Stimulated activated CD8-positive, alpha-beta memory T cell treated with anti-CD3 and anti-CD28 coated beads, Interleukin-7, amount 100 ng/mL, for 1 hour (primary cell): ENCODE measurements at places on chromosomes 5 and 9.

DNA sequence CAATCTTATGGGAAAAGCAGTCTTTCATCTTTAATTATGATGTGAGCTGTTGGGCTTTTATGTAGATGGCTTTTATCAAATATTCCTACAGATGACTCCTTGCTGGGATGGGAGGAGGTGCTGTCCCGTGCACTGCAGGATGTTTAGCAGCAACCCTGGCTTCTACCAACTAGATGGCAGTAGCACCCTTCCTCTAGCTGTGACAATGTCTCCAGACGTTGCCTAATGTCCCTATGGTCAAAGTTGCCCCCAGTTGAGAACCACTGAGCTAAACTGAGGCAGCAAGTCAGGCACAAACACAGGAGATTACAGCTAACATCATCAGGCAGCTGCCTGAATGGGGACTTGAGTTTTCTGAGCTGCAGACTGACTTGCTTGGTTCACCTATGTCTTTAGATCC, 401.9 kb upstream of the PDE4D start:
- no peak for DNase-seq

DNA sequence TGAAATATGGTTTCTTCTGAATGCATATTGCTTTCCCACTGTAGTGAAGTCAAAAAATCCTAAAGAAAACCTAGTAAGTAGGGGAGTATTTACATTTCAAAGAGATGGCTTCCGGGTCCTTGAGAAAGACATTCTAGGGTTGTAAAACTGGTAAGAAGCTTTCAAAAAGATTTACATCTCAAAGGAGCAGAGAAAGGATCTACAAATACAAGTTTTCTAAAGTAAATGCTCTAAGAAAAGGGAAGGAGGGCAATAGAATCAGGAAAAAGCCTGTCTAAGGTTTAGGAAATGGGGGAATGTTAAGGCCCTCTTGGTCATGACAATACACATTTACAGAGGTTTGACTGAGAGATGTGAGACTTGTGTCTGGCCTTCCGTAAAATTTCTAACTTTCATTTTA, 16.7 kb upstream of the TRPC7 start:
- no peak for DNase-seq

GRCh38 chr5:77210964-77211690, 647 bp downstream of the PDE8B start:
- no peak for DNase-seq

GRCh38 chr9:38761339-38761738, 41.4 kb upstream of the FAM240B start:
- DNase-seq: no peak

GRCh38 chr5:136724161-136724560, 358.8 kb upstream of the TRPC7 start:
- no peak for DNase-seq

DNA sequence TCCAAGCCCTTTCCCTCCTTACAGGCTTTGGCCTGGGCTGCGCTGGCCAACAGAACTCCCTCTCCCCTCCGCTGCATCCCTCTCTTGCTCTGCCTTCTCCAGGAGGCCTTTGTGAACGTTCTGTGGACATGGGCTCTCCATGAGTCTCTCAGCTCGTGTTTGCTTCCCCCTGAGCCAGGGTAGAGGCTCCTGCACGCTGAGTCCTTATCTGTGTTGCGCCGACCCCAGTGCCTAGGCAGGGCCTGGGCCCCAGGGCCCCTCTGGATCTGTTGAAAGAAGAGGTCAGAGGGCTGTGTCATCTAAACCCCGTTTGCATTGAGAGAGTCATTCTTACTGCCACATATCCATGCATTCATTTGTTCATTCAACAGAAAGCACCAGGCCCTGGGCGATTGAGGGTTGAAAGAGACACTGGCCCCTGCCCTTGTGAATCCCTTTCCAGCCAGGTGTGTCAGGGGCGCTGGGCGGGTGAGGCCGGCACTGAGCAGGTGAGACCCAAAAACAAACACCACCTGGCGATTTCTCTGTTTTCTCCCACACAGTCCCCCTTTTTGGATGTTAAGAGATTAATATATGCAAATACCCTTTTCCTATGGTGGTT, 111.2 kb upstream of the IER5L start:
- DNase-seq: no peak

- DNase-seq: no peak
These were observed 40.8 kb downstream of the BICD2 start for GRCh38 chr9:92723801-92724323.

GRCh38 chr9:81427870-81428269, 261.5 kb downstream of the TLE1 start:
- no peak for DNase-seq

- no peak for DNase-seq
These were observed 327.8 kb downstream of the FBXL7 start for GRCh38 chr5:15827741-15828140.

DNA sequence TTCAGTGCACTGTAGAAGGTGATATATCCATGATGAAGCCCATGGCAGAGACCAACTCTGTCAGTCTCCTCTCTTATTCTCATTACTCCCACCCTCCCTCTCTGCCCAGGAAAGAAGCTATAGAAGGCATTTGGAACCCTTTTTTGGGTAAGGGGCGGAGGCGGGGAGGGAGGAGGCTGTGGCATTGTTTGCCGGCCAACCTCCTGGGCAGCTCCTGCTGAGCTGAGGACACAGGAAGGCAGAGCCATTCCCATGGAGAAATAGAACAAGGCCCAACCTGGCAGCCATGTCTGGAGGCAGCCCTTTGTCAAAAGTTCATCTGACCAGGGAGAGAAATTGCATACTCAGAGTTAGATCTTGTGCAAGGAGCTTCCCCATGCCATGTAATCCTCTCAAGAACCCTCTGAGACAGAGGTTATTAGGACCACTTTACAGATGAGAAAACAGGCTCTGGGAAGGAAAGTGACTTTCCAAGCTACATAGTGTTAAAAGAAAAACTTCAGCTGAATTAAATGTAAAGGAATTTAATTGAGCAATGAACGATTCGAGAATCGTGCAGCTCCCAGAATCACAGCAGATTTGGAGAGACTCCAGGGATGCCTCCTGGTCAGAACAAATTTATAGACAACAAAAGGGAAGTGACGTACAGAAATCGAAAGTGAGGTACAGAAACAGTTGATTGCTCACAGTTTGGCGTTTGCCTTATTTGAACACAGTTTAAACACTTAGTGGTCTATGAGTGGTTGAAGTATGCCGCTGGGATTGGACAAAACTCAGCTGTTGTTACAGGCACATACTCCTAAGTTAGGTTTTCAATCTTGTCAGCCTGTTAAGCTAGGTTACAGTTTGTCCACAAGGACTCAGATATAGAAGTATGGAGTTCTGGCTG, 158.6 kb downstream of the MELK start:
- no peak for DNase-seq

- no peak for DNase-seq
These were observed 107.2 kb downstream of the PDE4D start for GRCh38 chr5:59786334-59786805.

DNA sequence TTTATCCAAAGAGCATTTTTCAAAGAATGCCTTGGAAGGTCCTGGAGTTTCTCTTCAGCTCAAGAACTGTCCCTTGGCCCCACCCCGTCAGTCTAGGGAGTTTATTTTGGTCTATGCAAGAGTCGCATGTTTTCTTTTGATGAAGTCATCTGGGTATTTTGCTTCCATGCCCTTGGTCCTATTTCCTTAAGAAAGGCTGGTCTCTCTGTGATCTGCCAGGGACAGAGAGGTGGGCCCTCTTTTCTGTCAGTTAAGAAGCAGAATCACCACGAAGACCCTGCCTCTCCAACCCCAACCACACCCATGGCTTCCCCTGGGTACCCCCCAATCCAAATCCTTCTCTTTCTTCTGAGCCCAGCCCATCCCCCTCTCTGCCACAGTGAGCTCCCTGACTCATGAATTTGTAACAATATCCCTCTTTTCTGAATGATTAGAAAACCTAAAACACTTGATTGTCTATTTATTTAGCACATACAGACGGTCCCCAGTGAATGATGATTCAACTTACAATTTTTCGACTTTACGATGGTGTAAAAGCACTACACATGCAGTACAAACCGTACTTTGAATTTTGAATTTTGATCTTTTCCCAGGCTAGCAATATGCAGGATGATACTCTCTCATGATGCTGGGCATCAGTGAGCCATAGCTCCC, 163.5 kb upstream of the ADRA1B start:
- no peak for DNase-seq

GRCh38 chr5:73214996-73215395, 42.0 kb downstream of the TMEM174 start:
- DNase-seq: no peak

GRCh38 chr9:13480693-13481092, 201.2 kb upstream of the MPDZ start:
- DNase-seq: no peak

GRCh38 chr5:62199792-62200716, 106.0 kb upstream of the KIF2A start:
- DNase-seq: no peak

GRCh38 chr9:133845440-133845839, 107.3 kb upstream of the SARDH start:
- no peak for DNase-seq

DNA sequence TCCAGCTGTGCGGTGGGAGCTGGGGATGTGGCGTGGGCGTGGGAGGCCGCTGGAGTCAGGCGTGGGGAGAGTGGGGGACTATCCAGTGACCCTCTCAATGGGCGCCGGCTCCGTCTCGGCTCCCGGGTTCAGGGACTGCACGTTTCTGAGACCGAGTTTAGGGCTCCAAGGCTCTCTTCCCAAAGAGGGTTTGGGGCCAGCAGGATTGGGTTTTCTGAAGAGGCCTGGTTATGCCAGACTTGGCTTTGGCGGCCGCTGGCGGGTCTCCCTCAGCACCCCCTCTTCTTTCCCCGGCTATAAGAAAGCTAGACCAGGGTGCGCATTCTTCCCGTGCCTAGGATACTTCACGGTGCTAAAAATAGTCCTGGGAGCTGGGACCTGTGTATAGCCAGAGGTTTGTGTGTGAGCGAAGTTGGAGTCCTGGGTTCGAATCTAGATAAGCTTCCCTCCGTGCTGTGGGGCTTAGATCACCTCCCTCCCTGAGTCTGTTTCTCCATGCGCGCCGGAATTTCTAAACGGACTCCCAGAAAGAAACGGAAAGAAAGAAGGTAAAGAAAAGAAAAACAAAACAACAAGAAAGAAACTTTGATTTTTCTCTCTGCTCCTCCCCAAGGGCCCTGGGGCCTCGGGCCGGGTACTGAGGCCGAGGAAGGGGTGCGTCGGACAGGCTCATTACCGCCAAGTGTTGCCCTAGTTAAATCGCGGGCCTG, 5.0 kb downstream of the HAND1 start:
- DNase-seq: no peak

GRCh38 chr5:10995891-10996290, 234.9 kb upstream of the DAP start:
- DNase-seq: no peak

- no peak for DNase-seq
These were observed 67.0 kb upstream of the DAB2IP start for GRCh38 chr9:121584421-121584820.

DNA sequence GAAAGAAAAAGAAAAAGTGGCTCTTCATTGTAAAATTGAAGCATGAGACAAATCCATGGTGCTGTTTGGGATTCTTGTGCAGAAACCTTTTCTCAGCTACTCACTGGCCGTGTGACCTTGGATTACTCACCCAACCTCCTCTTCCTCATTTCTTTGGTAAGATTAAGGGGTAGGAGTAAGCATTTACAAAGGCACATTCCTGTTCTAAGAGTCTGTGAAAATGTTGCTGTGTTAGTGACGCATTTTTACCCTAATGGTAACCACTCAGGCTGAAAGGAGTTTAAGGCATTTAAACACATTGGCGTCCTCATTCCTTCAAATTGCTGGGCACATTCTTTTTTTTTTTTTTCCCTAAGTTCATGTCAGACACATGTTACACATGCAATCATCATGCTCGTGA, 4.3 kb downstream of the RAI14 start:
- DNase-seq: no peak
